Neural progenitor cell (in vitro differentiated cells): ENCODE measurements at places on chromosomes 1 and 21. TPM values are rescaled to one million over a fixed set of nuclear protein-coding genes. Genes with fewer than 3 reads are reported as not detected.

DNA sequence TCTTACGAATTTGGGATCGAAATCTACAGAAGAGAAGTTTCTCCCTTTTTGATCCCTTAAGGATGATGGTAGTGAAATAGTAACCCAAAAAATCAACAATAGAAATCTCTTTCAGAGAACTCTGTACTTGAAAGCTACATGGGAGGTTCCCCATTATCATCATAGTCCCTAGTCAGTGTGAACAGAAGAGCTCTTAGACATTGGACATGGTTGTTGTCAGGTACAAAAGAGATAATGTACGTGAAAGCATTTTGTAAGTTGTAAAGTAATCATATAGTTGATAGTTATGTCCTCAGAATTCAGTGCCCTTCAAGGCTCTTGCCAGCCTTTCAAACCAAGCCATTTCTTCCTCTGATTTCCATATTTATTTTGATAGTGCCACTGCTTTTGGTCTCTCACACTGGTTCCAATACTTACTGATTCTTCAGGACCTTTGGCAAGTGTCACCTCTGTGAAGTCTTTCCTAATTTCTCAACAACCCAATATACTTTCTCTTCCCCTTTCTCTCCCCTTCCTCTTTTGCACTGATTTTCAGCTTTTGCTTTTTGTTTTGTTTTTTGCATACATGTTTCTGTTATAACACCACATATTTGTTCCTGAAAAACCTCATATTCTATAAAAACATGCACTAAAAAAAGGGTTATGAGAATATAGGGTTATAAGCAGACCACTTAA is 22.4 kb downstream of the VPS45 start:
- no peak for DNase-seq

The C1orf53 gene
- total RNA-seq, result 1.4 and 5.4 TPM in 2 replicates

The SPATA17 gene
- total RNA-seq, result 1.6 and 2.1 TPM in 2 replicates

- DNase-seq, result no peak
Observed at GRCh38 chr1:196355206-196355786, 252.9 kb downstream of the KCNT2 start.
